NCI-H524 (cell line): ENCODE measurements at places on chromosomes 5 and 9.

DNA sequence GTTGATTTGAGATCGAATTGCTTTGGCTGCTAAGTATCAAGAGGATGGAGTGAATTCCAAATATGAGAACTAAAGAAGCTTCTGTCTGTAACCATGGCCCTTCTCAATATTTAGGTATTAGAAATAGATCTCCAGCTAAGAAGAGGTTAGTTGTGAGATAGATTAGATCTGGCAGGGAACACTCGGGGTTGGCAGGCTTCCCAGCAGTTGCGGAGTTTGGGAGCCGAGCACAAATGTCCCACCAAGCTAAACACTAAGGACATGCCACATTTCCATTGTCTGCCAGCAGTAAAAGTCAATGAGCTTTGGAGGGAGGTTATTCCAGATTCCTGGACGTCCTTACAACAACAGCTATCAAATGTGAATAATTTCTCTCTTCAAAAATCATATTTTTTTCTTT, 85.8 kb downstream of the TAF11L14 start:
- no peak for DNase-seq

DNA sequence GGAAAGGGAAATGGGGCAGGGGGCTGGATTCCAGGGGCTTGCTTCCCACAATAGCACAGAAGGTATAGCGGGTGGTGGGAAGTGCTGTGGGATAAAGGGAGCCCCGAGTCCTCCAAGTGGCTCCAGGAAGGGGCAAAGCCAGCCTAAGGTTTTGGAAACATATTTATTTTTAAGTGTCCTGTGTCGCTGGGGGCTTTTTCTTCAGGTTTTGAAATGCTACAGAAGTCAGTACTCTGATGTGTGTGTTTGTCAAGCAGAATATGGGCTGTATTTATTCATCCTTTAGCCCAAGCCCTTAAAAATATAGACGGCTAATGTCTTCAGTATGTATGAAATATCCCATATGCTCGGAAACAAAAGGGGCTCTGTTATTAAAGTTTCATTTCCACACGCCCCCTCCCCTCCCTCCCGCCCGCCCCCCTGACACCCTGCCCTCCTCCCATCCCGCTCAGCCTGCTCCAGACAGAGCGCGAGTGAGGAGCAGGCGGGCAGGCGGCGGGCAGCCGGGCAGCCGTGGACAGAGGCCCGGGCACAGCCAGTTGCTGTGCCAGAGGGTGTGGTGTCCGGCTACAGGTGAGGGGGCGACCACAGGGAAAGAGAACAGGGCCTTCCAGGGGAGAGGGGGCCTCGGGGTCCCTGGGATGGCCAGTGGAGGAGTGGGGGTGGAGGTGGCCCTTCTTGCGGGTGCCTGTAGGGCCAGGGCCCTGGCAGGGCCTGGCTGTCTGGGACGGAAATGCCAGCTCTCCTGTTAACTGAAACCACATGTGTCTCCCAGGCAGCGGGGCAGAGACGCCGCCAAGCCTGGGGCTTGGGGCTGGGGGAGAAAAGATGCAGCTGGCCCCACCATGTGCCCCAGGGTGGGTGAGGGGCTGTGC, 39.6 kb upstream of the SYNPO start:
- no peak for DNase-seq

DNA sequence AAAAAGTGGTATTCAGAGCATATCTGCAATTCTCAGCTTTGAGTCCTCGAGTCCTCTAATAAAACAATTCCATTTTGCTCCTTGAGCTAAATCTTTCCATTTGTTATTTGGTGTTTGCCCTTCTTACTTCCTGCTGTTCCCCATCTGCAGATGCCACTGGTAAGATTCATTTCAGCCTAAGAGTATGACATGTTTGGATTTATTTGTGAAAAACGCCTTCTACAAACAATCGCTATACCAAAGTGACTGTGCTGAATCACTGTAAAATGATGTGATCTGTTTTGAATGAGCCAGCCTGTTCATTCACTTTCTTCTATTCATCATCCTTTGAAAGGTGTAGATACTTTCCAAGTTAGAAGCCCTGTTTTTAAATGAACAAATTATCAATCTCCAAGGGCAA, 27.7 kb downstream of the KCTD16 start:
- no peak for DNase-seq

DNA sequence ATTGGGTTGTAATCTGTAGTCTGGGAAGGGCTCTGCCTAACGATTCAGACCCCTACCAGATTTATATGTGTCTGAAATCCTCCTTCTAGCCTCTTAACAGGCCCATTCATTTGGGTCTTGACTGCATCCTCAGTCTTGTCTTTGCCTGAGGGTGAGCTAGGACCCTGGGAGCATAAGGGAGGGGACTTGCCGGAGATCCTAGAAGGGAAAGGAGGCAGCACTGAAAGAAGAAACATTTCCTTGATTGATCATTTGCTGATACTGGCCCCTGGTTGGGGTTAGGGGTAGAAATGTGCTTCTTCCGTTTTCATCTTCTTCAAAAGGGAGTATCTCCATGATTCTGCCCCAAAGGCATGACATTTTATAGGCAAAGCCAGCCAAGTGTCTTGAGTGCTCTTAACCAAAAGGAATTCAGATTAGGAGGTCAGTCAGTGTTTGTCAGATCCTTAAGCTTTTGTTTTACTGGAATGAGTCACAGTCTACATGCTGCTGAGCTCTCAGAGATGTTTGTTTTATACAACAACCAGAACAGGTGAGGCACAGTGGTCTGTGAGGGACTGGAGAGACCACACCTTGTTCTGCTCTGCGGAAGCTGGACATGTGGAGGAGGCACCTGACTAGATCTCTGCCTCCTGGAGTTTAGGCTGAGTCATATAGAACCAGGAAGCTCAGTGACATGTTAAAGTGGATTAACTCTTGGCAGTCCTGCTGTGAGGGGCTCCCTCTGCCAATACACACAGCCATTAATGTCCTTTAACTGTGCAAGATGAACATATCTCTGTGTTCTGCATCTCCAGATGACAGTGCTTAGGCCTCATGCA, 37.7 kb downstream of the PCDHAC2 start:
- DNase-seq = no peak

DNA sequence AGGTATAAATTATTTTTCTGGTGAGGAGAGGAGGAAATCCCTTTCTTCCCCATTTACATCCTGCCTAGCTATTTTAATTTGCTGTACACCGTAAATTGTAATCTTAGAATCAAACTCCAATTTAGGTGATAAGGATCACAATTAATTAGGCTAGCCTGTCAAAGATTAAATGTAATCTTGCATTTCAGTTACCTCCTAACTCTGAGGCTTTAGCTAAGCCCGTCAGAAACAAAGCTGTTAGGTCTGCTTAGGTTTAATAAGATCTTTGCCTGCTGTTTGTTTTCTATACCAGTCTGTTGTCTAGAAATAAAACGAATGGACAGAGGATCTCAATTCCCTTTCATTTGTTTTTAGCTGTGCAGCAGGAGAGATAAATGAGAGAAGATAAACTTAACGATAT, 51.5 kb downstream of the PIK3R1 start:
- DNase-seq = peak; percentile 16

GRCh38 chr5:173853370-173854131, 34.6 kb upstream of the CPEB4 start:
- no peak for DNase-seq

DNA sequence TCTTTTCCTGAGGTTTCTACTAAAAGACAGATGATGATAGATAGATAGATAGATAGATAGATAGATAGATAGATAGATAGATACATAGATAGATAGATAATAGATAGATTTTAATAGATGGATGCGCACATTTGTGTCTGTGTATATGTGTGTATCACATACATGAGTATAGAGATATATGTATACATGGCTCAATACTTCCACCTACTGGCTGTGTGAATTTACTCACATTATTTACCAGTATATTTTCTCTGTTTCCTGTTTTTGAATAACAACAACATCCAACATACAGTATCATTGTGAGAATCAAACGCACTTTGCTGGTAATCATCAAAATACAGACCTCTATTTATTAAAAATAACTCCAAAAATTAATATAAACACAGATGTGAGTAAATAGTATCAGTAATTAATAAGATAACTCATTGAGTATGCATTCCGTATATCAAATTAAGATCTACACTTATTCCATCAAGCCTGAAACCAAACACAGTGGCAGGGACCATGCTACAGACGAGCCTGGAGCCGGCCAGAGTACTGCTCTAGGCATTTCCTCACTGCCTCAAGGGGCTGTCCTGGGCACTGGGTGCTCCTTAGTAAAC, 338.0 kb downstream of the SEMA5A start:
- DNase-seq = peak; percentile 8

GRCh38 chr9:125646621-125647100, 60.3 kb downstream of the MAPKAP1 start:
- peak; percentile 47 for DNase-seq

DNA sequence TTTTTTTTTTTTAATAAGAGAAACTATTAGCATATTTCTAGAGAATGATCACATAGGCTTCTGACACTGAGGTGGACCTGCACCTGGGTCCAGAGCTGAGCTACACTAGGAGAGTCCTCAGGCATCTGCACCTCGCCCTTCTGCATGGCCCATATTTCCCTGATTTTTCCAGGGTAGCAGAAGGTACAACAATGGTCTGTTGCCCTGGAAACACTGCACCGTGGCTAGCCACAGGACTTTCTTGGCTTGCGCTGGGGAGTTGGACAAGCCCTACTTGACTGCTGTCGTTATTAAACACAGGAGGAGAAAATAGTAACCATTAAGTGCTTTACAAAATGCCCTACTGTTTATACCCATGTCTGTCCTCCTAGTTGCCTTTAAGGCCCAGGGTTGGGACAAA, 615.7 kb upstream of the MEF2C start:
- DNase-seq = no peak

DNA sequence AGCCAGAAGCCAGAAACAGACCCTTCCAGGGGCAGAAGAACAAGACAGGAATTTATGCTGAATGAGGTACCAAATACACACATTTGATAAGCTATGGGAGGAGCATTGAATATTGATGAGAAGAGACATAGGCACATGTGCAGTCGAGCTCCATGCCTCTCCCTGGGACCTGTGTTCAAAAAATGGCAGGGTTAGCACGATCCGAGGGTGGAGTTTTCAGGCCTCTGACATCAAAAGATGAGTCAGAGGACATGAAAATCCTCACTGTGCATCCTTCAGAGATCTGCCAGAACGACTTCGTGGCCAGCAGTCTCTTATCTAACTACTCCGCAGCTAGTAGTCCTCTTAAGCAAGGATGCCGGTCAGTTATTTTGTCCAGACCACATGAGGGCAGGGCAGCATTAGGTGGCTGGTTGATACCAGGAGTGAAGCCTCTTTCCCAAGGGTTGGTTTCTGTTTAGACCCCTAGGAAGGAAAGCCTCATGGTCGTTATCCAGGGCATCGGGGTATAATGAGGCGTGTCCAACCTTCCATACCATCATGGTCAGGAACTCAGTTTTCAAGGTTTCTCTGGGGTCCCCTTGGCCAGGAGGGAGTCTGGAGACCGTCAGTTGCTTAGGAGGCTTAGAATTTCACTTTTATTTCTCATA, 11.6 kb upstream of the CMBL start:
- no peak for DNase-seq

DNA sequence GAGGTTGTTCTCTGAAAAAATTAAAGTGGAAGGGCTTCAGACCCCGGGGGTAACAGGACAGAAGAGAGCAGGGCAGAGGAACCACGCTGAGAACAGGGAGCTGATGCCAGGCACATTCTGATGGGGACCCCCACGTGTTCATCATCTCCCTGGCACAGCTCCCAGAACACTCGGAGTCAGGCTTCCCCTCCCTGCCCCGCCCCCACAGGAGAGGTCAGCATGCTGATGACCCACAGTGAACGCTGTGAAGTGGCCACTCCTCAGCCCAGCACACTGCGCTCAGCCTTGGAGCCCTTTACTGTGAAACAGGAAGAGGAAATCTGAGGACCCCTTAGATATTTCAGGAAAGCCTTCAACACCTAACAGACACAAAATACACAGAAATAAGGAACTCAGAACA, 16.4 kb downstream of the RETREG1 start:
- no peak for DNase-seq

- no peak for DNase-seq
Observed at GRCh38 chr5:150573867-150574817, 66.2 kb downstream of the NDST1 start.

- DNase-seq = no peak
Observed at GRCh38 chr5:16076657-16077056, 102.9 kb downstream of the MARCHF11 start.

- peak; percentile 76 for DNase-seq
Observed at GRCh38 chr5:67089200-67089725, 107.3 kb downstream of the CD180 start.

DNA sequence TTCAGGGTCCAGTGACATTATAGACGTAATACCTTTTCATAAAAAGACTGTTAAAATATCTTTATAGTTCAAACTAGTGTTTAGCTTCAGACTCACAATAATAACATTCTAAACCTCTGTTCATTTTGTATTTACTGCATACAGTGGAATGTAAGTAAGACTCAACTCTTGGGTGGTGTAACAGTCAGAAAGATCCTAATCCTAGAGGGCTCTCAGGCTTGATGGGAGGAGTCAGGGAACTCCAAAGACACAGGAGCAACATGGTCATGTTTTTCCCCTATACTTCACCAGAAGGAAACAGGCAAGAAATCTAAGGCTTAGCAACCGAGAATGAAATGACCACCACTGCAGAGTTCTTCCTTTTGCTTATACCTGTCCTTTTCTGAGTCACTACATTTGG, 82.6 kb downstream of the MRPS27 start:
- DNase-seq = no peak

DNA sequence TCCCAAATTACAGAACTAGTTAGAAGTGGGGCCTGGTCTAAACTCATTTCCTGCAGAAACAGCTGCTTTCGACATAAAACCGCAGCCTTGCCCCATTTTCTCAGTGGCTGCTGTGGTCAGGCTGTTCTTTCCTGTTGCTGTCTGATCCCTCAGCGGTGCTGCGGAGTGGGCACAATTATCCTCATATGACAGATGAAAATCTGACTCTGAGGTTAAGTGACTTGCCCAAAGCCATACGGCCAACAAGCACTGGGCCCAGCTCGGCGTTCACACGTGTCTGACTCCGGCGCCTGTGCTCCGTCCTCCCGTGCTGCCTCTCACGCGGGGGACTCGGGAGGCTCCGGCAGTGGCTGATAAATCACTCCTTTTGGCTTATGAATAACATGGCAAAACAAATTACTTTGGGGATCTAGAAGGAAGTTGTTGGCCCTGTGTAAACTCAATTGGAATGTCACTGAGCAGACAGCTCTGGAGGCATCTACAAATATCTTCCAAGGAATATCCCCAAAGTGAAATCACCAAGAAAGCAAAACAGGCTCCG, 142.6 kb upstream of the LMX1B start:
- no peak for DNase-seq

- DNase-seq = no peak
Observed at GRCh38 chr5:137367951-137368350, 131.2 kb downstream of the SPOCK1 start.

GRCh38 chr9:127941062-127941960, 3.7 kb upstream of the DPM2 start:
- no peak for DNase-seq
